ENCODE measurements at places on chromosomes 5 and 9. TPM values are rescaled to one million over a fixed set of nuclear protein-coding genes. Genes with fewer than 3 reads are reported as not detected.

Gene SEMA5A
- total RNA-seq = 6.4 TPM

Gene KLHL3
- 1.0 TPM for total RNA-seq

Gene PCDHA1
- not detected for total RNA-seq

Gene C9orf85
- total RNA-seq = 5.8 TPM

Gene LHX3
- not detected for total RNA-seq

Gene CCL19
- total RNA-seq = not detected

Gene TSSK1B
- not detected for total RNA-seq

Gene EGFL7
- 2.1 TPM for total RNA-seq

Gene PAEP
- not detected for total RNA-seq

Gene ATP6V1G1
- total RNA-seq = 90.8 TPM

Gene ESM1
- total RNA-seq = 2.5 TPM

Gene NANS
- 164 TPM for total RNA-seq

Gene TCF7
- total RNA-seq = 2.7 TPM

Gene MLLT3
- 10.0 TPM for total RNA-seq

Gene CEMIP2
- total RNA-seq = 47.4 TPM

Gene SMIM32
- total RNA-seq = not detected

Gene CLIC3
- total RNA-seq = 4.0 TPM

Gene PCDHA10
- not detected for total RNA-seq

Gene POLK
- 17.5 TPM for total RNA-seq

Gene HSD17B3
- 0.30 TPM for total RNA-seq

Gene MARCOL
- total RNA-seq = not detected

Gene INSL6
- not detected for total RNA-seq

Gene CAMK2A
- 0.45 TPM for total RNA-seq

Gene C8G
- total RNA-seq = not detected

Data from bronchus fibroblast of lung (primary cell).